ENCODE measurements at places on chromosomes 4 and X.

DNA sequence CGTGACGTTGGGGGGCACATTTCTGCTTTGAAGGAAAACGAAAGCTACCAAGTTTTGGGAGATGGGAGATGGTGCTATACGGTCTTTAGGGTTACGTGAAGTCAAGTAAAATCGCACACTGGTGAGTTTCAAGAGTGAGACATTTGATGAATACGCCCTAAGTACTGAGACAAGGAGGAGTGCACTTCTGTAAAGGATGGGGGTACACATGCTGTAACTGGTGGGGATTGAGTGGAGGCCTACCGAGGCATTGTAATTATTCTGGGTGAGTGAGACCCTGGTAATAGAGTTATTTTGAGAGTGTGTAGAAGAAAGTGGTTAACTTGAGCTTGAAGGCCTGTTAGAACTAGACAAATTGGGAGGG is 536 bp downstream of the SH3BGRL start:
- no peak for DNase-seq

GRCh38 chr4:123418351-123418931 is 21.8 kb downstream of the SPRY1 start:
- no peak for DNase-seq

GRCh38 chr4:137124278-137124932 is 407.9 kb downstream of the PCDH18 start:
- no peak for DNase-seq

- no peak for DNase-seq
These were observed 76.7 kb downstream of the KLHL34 start for GRCh38 chrX:21581479-21581878.

DNA sequence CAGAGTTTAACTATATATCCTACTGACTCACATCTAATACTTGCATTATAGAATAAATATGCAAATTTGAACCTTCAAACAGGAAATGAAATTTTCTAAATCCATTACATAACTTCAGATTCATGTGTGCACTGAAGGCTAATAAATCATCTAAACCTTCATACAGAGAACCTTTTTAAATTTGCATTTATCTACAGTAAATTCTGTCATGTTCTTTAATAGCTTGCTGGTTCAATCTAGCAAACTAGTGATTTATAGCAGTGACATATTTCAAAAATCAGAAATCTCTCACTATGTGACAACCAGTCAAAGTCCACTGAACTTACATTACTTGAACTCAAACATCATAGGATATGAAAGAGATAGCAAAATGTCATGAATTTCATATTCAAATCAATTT is 65.1 kb downstream of the LRBA start:
- no peak for DNase-seq

DNA sequence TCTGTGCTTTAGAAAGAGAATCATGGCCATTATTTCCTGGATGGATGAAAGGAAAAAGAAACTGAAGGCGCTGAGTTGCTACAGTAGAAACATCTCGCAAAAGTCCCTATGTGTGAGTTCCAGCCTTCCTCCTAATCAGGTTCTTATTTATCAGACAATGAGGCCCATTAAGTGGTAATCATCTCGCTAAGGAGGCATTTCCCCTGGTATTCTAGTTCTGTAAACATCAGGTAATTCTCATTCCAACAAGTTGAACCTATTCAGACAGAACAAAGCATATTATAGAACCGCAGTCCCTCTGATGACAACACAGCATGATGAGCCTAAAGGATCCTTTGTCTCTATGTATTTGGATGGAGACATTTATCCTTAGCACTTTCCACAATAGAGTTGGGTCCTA is 205.7 kb upstream of the MAOA start:
- DNase-seq, result no peak

DNA sequence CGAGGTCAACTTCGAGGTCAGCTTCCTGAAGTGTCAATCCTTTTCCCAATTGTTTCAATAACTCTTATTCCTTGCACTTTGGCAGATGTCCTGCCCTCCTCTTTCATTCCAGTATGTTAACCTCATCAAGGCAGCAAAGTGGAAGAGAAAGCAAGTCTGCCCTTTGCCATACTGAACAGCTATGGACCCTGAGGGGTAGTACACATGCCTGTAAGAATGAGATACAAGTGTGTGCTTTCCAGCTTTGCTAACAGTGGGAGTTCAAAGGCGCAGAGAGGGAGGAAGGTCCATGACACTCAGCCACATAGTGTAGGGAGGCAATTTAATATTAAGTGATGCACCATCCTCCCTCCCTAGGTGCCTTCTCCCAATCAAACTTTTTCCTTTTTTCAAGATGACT is 96.4 kb upstream of the ZCCHC13 start:
- DNase-seq, result no peak

DNA sequence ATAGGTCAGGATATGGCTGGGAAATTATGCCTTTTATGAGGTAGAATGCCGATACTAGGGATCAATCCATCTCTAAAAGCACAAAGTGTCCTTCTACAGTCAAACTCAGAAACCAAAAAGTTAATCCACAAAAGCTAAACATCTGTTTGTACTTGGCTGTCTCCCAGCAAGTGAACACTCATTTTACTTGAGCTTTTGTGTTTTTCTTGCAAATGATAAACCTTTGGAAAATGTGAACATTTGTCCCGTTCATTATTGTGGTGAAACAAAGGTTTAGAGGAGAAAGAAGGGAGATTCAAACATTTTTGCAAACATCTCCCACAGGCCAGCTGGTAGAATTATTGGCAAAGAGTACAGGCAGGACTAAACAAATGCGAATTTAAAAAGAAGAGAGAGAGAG is 300.6 kb upstream of the SPANXN1 start:
- no peak for DNase-seq

- DNase-seq, result no peak
These were observed 276.8 kb downstream of the SPOCK3 start for GRCh38 chr4:166957451-166957850.

DNA sequence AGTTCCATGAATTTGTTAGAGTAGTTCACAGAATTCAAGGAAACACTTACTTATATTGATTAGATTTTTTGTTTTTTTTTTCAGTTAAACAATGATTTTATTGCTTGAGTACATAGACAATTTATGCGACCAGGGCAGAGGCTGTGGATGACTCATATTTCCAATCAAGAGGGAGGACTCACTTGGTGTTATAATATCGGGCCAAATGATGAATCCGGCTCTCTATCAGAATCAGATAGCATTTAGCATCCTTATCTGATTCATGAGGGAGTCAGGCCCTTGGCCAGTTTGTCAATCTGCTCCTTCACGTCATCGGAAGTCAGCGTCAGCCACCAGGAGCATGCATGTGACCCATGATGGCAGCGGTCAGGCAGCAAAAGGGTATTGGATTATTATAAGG is 82.3 kb upstream of the HUWE1 start:
- no peak for DNase-seq

DNA sequence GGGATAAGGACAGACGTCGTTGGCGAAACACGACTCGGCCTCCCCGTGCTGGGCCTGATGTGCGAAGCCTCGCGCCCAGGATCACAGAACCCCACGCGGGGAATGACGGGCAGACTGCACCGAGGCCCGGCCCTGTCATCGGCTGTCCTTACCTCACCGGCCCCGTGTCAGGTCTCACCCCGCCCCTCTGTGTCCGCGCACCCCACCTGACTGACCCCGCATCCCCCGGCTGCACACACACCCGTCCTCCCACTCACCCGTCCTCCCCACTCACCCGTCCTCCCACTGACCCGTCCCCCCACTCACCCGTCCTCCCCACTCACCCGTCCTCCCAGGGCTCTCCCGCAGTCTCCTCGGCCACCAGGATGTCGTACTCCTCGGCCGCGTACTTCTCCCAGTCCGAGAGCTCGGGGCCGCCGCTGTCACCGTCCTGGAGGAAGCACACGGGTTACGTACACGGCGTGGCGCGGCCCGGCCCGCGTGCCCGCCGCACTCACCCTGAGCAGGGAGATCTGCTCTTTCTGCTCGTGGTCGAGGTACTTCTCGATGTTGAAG is 19.8 kb upstream of the GTPBP6 start:
- DNase-seq, result no peak

GRCh38 chrX:108732630-108733321 is 3.6 kb downstream of the IRS4 start:
- no peak for DNase-seq

DNA sequence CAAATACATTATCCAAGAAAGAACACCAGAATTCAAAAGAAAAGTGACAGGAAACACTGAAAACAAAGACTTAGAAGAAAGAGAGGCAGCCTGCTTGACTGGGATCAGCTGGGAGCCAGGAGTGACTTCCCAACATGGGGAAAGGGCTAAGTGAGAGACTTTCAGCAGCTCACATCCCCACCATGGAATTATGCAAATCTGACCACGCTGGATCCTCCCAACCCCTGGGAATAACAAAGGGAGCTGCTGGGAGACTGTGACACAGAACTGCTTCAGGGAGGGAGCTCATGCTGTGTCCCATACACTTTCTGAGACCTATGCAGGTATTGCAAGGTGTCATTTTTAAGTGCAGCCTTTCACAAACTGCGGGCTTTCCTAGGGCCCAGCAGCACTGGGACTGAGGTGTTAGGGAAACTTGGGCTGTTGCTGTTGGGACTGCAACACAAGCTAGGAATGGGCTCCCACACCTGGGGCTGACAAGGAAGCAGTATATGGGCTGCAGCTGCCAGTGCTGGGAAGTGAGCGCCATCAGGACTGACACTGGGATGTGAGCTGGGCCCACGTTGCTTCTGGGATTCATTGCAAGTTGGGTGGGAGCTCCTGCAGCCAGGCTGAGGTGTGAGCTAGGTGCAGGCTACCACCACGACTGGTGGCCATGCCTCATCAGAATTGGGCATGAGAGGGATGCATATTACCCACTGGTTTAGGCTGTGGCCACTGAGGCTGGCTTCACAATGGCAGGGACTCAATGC is 139.1 kb downstream of the KDR start:
- DNase-seq, result no peak

- DNase-seq, result no peak
These were observed 56.2 kb downstream of the MGST2 start for GRCh38 chr4:139721789-139722188.

- no peak for DNase-seq
These were observed 104.1 kb upstream of the DDIT4L start for GRCh38 chr4:100294356-100294755.
